ENCODE measurements at places on chromosomes 1 and 21.

DNA sequence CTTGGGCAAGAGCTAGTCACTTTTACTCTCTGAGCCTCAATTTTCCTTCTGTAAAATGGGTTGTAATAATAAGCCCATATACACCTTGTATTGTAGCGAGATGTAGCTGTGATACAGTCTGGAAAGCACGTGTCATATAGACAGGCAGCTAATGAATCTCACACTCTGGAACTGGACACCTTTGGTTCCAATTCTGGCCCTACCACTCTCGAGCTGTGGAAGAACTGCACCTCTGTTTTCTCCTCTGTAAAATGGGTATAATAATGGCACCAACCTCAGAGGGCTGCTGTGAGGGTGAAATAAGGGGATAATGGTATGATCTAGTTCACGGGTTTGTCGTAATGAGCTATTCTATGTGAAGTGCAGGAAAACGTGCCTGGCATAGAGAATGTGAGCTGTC lies 668 bp upstream of the PADI4 start:
- no peak for DNase-seq

GRCh38 chr1:235093696-235094592 lies 34.7 kb downstream of the TOMM20 start:
- no peak for DNase-seq

- no peak for DNase-seq
Measured at GRCh38 chr1:30744060-30744756, 13.4 kb downstream of the LAPTM5 start.

GRCh38 chr1:39574646-39575045 lies 1.9 kb downstream of the PABPC4 start:
- no peak for DNase-seq

DNA sequence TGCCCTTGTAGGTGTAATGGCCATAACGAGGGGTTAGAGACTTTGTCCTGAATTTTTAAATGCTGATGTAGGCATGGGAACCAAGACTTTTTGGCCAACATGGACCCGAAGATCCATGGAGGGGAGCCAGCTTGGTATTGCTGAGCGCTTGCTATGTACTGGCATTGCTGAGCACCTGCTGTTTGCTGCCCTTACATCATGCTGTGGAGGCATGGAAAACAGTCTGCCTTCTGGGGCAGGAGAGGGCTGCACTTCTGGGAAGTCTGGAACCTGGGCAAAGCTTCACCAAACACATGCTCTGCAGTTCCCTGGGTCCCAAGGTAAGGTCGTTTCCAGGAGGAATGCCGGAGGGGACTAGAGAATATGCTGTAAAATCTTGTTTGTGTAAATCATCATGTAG lies 86.3 kb upstream of the CNIH3 start:
- no peak for DNase-seq

- no peak for DNase-seq
Measured at GRCh38 chr1:190849346-190849745, 371.7 kb upstream of the BRINP3 start.

DNA sequence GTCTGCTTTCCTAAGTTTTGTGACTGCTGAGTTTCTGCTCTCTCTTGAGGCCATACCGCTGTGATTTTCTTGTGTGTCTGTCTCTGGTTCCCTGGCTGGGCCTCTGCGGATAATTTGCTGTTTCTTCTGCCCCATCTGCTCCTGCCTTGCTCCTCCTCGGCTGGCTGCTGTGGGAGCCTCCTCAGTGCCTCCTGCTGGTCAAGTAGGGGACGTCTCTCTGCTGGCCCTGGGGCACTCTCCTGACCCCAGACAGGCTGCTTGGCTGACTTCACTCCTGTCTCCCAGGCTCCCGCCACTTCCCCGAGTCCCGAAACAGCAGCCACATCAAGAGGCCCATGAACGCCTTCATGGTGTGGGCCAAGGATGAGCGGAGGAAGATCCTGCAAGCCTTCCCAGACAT lies 28.5 kb downstream of the ETNK2 start:
- DNase-seq: no peak

- no peak for DNase-seq
Measured at GRCh38 chr1:7942214-7942921, 1.7 kb upstream of the TNFRSF9 start.

DNA sequence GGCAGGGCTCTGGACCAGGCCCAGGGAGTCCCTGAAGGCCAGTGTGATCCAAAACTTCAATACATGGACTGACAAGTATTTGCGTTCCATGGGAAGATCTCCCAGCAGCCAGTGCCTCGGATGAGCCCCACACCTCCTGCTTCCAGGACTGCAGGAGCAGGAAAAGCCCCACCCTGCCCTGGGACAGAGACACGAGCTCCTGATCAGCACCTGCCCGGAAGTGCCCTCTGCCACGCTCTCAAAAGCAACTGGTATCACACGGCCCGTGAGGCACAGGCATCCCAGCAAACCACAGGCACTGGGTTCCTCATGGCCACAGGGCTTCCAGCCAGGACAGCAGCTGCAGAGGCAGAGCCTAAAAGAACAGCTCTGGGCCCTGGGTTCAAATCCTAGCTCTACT lies 48.6 kb downstream of the ACOT7 start:
- no peak for DNase-seq

DNA sequence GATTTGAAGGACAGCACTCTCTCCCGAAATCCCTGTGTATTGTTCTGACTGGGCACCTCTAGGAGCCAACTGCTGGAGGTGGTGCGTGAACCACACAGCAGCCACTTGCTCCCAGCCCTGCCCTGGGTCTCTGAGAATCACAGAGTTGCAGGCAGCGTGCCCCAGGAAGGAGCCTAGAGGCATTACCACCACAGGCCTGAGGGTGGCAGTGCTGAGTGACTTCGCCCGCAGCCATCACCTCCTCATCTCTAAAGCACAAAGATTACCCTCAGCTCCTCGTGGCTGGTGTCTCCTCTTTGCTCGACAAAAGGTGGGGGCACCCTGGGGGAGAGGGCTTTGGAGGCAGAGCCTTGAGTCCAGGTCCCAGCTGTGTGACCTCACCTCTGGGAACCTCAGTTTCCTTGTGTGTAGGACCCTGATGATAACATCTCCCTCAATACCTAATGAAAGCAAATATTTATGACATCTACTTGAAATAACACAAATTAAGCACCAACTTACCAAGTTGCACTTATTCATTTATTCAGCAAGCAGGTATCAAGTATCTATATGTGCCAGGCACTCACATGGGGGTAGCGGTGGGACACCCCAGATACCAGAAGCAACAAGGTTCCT lies 86.3 kb downstream of the VWA5B1 start:
- DNase-seq: no peak

DNA sequence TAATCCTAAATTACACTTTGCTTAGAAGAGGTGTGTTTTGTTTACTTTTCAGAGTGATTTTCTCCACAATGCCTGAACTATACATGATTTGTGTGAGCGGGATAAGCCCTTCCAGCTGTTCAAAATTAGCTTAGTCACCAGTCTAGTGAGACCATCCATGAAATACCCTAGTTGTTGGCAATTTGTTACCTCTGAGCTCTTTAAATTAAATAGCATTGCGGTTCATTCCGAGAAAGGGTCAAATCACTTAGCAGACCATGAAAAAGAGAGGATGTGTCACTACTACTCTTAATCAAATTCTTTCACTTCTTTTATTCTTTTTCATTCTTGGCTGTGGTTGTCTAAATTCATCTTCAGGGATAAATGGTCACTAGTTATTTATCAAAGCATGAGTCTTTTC lies 11.9 kb upstream of the VAV3 start:
- no peak for DNase-seq

DNA sequence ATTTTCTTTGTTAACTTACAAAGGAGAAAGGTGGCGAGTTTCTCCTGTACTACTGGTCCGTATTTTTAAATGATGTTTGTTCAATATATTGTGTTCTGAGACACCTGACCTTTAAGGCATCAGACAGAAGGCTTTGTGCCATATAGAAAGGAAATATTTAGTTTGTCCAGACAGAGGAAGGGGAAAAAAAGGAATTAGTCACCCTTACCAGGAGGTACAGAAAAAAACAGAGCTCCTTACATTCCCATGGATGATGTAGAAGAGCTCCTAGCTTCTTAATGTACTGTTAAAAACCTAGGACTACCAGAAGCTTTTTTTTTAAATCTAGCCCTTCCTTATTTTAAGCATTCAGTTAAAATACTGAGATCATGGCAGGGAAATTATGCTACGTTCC lies 12.4 kb upstream of the PODN start:
- DNase-seq: no peak

- no peak for DNase-seq
Measured at GRCh38 chr1:172470149-172470548, 26.3 kb upstream of the PIGC start.

GRCh38 chr1:211210052-211210451 lies 49.1 kb upstream of the RCOR3 start:
- DNase-seq: no peak

- DNase-seq: no peak
Measured at GRCh38 chr1:48039088-48040054, 42.2 kb upstream of the TRABD2B start.

GRCh38 chr1:175687622-175688415 lies 55.6 kb downstream of the TNR start:
- no peak for DNase-seq

GRCh38 chr1:42936309-42937078 lies 22.2 kb downstream of the SLC2A1 start:
- no peak for DNase-seq

GRCh38 chr1:226135059-226135651 lies 51.4 kb downstream of the ACBD3 start:
- DNase-seq: no peak

GRCh38 chr1:201937624-201938213 lies 8.6 kb downstream of the LMOD1 start:
- DNase-seq: no peak

- no peak for DNase-seq
Measured at GRCh38 chr1:3869751-3870301, 12.6 kb downstream of the DFFB start.

- no peak for DNase-seq
Measured at GRCh38 chr1:228156515-228156881, 6.8 kb downstream of the GJC2 start.

GRCh38 chr1:167542109-167543032 lies 11.2 kb downstream of the CREG1 start:
- DNase-seq: no peak

- DNase-seq: no peak
Measured at GRCh38 chr1:205971082-205971481, 27.8 kb upstream of the SLC26A9 start.

DNA sequence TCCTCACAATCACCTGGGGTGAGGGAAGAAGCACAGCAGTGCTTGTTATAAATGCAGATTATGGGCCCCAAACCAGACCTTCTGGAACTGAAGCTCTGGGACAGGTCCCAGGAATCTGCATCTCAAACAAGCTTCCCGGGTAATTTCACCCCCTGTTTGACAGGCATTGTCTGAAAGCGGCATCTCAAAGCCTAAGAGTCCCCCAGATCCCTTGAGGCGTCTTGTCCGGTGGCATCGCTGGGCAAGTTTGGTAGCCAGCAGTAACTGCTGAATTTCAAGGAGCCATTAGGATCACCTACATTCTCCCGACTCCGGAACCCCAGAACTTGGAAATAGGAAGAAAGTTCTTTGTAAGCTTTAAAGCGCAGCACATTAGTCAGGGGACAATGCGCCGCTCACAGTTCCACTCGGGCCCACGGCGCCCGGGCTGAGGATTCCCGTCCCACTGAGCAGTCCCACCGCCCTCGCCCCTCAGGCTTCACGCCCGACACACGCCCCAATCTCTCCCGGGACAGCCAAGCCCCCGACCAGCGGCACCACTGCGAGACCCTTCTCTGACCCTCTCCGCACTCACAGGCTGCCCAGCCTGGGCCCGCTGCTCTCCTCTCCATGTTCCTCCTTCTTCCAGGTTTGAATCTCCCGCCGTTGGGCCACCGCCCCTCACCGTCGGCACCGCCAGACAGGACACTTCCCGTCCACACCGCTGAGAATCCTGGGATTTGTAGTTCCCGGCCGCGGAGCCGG lies at the start of gene IQGAP3:
Gene IQGAP3, minus strand, starts transcription at position 647 of the 744 bp plus-strand sequence. Its CDS starts 36 bp downstream, at position 611.
- DNase-seq: no peak

GRCh38 chr1:47941609-47942239 lies 55.5 kb downstream of the TRABD2B start:
- DNase-seq: no peak

GRCh38 chr1:107877745-107878144 lies 87.2 kb downstream of the VAV3 start:
- no peak for DNase-seq

DNA sequence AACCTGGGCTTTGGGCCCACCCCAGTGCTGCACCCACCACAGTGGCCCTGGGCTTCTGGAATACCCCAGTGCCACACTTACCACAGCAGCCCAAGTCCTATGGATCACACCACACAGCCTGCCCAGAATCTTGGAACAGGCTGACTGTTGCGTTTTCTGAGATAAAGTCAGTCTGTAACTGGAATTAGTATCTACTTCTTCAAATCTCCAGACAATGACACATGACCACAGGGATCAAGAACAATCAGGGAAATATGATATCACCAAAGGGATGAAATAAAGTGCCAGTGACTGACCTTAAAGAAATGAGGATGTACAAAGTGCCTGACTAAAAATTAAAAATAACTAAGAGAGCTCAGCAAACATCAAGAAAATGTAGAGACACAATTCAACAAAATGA lies 239.7 kb upstream of the PLD5 start:
- no peak for DNase-seq

- no peak for DNase-seq
Measured at GRCh38 chr21:41659791-41660560, 106.9 kb downstream of the RIPK4 start.

DNA sequence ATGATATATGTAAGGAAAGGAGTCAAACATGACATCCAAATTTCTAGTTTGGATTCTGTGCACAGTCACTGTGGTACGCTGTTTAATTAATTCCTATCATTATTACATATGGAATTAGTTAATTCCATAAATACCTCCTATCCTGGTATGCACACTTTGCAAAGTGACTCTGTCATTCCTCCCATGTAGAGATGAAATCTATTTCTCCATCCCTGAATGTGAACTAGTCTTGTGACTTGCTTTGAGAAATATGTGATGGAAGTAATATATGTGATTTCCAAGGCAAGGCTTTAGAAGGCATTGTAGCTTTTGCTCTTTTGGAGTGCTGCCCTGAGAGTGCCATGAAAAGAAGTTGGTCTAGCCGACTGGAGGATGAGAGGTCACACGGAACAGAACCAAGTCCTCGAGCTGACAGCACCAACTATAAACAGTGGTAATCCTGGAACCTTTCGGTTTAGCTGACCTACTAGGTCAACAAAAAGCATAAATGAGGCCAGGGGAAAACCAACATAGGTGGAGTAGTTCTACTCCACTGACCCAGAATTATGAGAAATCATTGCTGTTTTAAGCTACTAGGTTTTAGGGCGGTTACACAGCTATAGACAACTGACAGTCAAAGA lies 1.5 kb downstream of the SELENOF start:
- no peak for DNase-seq

DNA sequence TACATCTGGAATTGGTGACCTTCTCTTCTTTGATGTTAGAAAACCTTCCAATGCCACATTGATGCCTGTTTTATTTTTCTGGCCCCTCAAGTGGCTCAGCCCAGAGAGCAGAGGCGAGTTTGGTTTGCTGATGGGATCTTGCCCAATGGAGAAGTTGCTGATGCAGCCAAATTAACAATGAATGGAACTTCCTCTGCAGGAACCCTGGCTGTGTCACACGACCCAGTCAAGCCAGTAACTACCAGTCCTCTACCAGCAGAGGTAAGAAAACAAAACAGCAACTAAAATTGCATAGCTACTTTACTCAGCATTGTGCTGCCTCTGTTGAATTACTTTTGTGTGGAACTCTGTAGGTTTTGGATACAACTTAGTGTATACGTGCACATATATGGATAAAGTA lies 97.6 kb downstream of the CC2D1B start:
- no peak for DNase-seq

Measured in NCI-H1436 treated with DMSO at 0.1 percent for 48 hours (cell line).